ENCODE measurements at places on chromosomes 7 and 10.

- no peak for DNase-seq
These were observed 67.1 kb downstream of the IKZF1 start for GRCh38 chr7:50371551-50372021.

- no peak for DNase-seq
These were observed 467.2 kb upstream of the NRP1 start for GRCh38 chr10:33801705-33802104.

DNA sequence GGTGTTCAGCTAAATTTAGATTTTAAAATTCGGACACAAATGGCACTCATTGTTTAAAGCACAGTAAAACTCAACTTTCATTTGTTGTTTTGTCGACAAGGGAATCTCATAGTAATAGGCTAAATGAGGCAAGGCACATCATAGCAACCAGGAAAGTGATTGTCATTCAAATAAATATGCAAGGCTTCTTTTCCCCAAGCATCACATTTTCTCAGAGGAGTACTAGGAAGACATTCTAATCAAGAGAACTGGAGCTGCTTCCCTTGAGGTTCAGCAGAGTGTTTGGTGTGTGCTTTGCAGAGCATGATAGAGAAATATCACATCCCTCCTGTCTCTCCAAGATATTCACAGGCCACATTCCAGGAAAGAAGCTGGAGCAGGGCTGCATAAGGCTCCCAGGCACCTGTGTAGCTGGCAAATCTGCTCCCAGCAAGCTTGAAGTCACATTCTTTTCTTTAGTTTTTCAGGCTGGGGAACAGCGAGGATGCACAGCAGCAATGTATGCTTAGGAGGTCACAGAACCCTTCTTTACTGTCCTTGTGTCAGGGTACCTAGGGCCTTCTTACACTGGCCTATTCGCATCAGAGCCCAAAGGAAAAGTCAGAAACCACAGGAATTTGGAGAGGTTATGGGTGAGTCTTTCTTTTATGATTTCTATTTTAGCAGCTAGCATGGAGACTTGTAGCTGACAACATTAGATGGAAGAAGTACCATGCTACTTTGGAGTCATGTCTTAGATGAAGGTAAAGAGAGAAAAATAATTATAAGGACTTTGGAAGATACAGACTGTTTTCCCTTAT is 95.9 kb upstream of the HDAC9 start:
- DNase-seq: no peak

DNA sequence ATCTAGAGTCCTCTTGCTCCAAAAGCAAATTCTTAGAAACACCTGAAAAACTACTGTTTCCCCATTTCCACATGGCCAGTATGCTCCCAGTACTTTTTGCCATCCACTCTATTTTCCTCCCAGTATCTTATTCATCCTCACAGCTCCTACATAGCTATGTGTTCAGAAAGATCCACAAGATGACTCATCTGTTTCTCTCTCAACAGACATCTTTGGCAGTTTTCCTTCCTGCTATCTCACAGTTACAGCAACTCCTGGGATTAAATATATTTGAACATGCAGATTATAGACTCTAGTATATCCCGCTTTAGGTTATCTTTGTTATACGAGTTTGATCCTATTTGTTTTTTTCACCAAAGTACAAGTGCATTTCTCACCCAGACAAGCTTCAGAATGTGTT is 675.6 kb upstream of the POT1 start:
- no peak for DNase-seq

GRCh38 chr7:81680120-81680519 is 89.7 kb downstream of the HGF start:
- no peak for DNase-seq

Measured in hypothalamus (tissue), 51 donors.